ENCODE measurements at places on chromosomes 12 and 14.

DNA sequence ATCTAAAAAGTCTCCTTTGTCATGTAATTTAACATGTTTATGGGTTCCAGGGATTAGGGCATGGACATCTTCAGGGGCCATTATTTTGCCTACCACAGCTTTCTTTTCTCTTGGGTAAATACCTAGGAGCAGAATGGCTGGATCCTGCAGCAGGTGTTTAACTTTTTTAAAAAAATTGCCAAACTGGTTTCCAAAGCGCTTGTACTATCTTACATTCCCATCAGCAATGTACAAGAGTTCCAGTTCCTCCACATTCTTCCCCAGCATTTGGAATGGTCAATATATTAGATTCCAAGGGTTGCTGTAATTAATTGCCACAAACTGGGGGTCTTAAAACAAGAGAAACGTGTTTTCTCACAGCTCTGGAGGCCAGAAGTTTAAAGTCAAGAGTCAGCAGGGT, 27.7 kb upstream of the MYL2 start:
- no peak for DNase-seq

DNA sequence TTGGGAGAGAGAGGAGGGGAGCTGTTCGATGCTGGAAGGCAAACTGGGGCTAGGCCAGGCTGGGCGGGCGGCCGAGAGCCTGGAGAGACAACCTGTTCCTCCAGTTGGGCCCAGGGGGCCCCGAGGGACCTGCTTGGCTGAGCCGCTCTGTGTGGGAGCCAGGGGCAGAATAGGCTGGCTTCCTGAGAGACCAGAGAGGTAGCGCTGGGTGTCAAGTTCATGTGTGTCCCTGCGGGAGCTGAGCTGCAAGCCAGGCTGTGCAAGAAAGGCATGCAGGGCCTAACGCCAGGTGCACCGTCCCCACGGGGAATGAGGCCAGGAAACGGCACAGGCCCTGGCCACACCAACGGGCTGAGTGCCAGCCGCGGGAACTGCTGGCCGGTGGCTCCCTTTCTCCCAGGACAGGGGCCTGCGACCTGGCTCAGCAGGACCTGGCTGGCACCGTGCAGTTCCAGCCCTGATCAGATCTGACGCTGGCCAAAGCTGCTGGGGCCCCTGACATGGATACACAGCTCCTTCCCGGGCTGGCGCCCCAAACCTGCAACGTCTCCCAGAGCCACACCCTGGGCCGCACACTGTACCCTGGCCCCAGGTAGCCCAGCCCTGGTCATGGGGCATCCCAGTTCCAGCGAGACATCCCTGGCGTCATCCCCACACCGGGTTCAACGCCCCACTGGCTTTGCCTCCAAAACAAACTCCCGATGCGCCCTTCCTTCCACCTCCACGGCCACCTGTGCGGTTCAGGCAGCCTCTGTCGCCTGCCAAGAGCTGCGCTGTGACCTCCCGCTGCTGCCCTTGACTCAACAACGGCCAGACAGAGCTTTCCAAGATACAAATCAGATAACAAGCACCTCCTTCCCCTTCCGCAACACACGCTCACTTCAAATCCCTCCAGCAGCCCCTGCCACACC, 65.0 kb downstream of the RFLNA start:
- no peak for DNase-seq

DNA sequence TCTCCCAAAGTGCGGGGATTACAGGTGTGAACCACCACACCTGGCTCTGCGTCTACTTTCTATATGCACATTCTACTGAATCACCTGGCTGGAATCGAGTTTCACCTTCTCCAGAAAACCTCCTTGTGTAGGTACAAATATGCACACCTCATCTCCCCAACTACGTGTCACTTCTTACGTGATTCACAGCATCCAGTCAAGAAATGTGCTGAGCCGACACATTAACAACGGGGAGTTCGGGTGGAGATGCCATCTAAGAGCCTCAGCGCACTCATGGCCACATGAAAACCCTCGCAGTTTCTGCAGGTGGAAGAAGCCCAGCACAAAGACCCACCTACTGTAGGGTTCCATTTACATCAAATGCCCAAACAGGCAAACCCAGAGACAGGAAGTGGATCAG, 29.3 kb downstream of the P2RX2 start:
- DNase-seq = no peak

GRCh38 chr12:14930299-14930698, 8.0 kb downstream of the ERP27 start:
- no peak for DNase-seq

DNA sequence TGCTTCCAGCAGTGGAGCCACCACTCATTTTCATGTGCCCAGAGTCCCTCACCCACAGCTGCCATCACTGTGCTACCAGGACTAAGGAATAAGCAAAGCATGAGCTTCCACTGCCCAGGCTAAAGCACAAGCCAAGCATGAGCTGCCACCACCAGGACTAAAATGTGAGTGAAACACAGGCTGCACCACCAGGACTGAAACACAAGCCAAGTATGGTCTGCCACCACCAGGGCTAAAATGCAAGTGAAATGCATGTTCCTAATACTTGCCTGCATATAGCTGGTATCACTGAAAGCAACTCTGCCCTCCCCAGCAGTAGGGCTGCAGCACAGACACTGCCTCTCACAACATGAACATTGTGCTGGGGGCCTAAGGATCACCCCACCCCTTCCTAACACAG, 30.0 kb downstream of the CEP83 start:
- DNase-seq = no peak

GRCh38 chr14:62501021-62501750, 544.1 kb downstream of the KCNH5 start:
- no peak for DNase-seq

GRCh38 chr14:90445011-90445410, 48.2 kb downstream of the CALM1 start:
- no peak for DNase-seq

DNA sequence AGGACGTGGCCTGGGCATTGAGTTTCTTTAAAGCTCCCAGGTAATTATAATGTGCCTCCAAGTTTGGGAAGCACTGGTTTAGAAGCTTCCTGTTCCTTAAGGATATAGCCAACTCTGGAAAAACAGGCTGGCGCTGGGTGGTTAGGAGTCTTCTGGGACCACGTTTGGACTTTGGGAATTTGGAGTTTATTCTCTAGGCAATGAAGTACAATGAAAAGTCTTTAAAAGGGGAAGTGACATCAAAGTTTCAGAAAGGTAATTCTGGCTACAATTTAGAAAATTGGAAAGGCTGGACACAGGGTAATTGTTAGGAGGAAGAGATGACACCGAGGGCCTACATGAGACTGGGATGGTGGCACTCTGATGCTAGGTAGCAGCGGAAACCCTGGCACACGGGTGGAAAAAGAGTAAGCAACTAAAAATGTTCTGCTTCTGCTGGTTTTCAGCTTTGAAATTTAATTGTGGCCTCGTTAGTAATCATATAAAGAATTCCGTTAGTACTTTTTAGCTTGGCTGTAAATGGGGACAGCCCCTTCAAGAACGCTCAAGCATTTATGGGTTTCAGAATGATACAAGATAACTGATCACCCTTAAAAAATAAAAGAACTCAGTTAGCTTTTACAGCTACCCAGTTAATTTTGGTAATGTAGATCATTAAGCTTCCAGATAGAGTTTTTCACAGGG, 12.7 kb upstream of the DCP1B start:
- DNase-seq = no peak

DNA sequence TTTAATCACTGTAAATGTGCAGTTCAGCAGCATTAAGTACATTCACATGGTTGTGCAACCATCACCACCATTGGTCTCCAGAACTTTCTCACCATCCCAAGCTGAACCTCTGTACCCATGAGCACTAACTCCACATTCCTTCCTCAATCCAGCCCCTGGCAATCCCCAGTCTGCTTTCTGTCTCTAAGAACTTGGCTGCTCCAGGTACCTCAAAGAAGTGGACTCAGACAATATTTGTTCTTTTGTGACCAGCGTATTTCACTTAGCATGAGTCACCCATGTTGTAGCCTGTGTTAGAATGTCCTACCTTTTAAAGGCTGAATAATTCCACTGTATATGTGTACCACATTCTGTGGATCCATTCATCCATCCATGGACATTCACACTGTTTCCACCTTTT, 64.6 kb downstream of the SLC24A4 start:
- DNase-seq = no peak

DNA sequence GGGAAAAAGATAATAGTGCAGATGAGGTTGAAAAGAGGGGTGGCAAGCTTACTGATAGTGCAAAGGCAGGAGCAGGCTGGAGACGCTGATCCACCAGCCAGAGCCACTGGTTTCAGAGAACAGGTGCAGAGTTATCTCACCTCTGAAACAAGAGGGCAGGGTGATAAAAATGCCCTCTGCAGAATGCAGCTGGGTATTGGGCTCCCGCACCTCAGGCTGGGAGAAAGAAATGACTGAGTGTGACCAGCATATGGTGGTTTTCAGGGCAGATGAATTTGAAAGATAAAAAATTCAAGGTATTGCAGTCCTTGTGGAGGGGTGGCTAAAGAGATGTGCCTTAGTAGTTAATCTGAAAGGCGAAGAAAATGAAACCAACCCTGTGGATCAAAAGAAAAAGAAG, 2.9 kb upstream of the TMEM30B start:
- DNase-seq = no peak

DNA sequence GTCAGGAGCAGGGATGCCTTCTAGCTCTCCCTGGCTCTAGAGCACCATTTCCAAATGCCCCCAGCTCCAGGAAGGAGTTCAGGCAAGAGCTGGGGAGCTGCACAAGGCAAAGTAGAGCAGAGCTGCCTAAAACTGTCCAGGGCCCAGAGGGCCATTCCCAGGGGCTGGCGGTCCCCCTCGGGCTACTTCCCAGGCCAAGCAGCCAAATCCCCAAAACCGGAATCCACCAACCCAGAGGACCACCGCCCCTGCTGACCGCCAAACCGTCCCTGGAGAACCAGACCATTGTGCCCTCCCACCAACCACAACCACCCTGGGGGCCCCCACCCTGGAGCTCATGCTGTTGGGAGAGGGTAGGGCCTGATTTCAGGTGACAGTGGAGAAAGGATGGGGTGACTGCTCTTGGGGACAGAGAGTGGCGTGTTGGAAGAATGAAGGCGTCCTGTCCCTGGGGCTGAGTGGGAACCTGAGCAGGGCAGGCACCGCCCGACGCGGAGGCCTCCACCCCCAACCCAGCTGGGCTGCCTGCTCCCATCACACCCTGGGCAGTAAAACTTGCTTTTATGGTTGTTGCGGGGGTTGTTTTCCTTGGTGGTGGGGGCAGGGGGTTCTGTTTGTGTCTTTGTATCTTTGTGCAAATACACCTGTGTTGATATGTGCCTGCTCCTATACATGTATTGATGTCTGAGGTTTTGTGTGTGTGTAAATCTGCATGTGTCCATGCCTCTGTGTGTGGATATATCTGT, 24.0 kb upstream of the KRT78 start:
- DNase-seq = no peak

DNA sequence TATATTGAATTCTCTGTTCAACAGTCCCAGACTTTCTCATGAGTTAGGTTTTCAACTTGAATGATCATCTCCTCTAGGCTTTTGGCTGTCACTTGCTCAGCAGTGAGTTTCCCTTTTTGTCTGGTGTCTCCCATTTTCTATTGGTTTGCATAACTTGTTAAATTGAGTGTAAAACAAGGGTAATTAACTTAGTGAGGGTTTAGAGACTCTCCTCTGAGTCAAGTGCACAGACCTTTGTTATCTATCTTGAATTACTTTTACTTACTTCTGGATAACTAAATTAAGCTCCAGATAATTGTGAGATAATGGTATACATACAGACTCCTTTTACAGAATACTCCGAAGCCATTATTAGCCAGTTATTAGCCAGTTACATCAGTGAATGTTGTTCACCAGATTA, 22.0 kb downstream of the MLXIP start:
- DNase-seq = no peak

Data from stimulated activated CD4-positive, alpha-beta T cell treated with anti-CD3 and anti-CD28 coated beads, Interleukin-2, amount 100 ng/mL, for 48 hours (primary cell).